Ovary (tissue), 10 donors: ENCODE measurements at places on chromosomes 6 and 20. TPM values are rescaled to one million over a fixed set of nuclear protein-coding genes. Genes with fewer than 3 reads are reported as not detected.

Gene LY6G6D
- not detected for total RNA-seq

Gene REM1
- total RNA-seq: 1.9 TPM

- no peak for DNase-seq
These were observed 68.6 kb downstream of the ZDHHC14 start for GRCh38 chr6:157449610-157450009.

GRCh38 chr6:11971154-11971553 is 41.0 kb upstream of the HIVEP1 start:
- no peak for DNase-seq

DNA sequence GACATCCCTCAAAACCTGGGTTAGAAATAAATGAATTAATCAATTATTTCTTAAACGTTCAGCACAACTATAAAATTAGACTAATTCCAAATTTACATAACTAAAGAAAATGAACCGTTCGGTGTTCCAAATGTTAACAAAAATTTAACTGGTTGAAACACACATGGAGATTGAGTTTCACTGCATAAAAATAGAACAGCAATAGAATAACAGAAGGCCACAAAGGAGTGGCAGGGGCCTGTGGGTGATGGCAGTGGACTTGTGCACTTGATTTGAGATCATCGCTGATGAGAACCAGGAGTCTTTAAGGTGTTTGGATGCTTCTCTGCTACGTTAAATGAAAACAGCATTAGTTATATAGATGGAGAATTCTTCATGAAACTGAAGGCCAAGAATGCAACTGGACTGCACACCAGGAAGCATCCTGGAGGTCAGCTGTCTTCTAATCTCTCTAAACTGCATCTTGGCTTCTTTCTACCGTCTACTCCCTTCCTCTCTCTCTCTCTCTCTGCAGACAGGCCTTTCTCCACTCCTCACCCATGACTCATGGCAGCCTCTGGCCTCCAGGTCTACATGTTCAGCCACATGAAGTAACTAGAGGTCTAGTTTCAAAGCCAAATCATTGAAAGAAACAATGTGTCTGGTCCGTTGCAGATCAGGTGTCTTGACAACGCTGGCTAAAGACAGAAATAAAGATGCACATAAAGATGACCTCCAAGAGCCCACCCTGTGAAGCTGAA is 111.3 kb downstream of the SIM1 start:
- DNase-seq: no peak

Gene DACT2
- 0.17 TPM for total RNA-seq

GRCh38 chr6:155155787-155156447 is 107.9 kb upstream of the CLDN20 start:
- DNase-seq: no peak

Gene FABP7
- not detected for total RNA-seq

DNA sequence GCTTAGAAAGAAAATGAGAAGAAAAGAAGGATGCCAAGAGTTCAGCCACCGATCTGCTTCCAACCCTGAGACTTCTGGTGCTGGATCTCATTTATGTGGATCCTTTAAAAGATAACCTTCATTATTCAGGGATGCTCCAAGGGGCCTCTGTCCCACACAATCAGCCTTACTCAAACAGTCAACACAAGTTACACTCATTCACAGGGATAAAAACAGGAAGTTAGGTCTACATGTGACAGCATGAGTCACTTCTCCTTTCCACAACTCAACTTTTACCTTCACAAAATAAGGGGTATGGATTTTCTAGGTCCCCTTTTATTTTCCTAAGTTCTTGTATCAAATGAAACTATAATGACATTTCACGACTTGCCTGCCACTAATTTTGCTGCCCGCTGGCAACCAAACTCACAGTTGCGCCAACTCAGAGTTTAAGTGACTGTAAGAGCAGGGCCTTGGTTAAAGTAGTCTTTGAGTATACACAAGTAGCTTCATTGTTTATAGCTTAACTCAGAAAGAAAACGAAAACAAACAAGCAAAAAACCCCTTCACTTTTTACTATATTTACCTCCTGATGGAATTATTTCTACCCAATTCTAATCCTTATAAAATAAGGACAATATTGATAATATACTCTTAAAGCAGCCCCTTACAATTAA is 278.8 kb upstream of the RUNX2 start:
- no peak for DNase-seq

Gene GPX5
- not detected for total RNA-seq

Gene NDRG3
- total RNA-seq: 19.6 TPM

Gene PPP1R3G
- total RNA-seq: 2.9 TPM

DNA sequence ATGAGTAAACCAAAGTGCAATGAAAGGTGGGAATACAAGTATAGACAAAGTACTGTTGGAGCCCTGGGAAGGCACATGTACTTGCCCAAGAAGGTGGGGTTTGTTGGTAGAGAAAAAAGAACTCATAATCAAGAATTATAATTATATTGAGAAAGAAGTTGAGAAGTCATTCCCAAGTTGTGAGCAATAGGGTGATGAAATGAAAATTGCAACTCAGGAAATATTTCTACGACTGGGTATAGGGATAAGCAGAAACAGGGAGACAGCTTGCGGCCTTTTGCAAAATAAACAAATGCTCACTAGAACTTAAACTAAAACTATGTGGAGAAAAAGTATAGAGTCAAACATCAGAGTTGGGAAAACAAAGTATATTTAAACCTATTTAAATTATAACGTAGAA is 250.7 kb upstream of the FAM83B start:
- no peak for DNase-seq

Gene MAFB
- total RNA-seq: 29.4 TPM

DNA sequence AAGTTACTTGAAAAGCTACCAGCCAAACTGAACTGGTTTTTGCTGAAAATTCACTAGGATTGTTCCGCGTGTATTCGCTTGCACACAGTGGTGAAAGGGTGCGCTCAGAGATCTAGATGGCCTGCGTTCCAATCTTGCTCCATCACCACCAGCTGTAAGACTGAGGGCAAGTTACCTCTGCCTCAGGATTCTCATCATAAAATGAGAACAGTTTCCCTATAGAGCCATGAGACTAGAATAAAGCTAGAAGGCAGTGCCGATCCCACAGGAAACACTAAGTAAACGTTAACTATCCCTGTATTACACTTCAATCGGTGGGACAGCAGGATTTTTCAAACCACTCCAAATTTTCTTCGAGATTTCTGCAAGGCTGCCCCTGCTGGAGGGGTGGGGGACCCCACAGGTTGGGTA is 838 bp downstream of the AHCY start:
- no peak for DNase-seq

- DNase-seq: no peak
These were observed 158.1 kb upstream of the HCRTR2 start for GRCh38 chr6:55016261-55016660.

Gene LY6G6F
- total RNA-seq: not detected

DNA sequence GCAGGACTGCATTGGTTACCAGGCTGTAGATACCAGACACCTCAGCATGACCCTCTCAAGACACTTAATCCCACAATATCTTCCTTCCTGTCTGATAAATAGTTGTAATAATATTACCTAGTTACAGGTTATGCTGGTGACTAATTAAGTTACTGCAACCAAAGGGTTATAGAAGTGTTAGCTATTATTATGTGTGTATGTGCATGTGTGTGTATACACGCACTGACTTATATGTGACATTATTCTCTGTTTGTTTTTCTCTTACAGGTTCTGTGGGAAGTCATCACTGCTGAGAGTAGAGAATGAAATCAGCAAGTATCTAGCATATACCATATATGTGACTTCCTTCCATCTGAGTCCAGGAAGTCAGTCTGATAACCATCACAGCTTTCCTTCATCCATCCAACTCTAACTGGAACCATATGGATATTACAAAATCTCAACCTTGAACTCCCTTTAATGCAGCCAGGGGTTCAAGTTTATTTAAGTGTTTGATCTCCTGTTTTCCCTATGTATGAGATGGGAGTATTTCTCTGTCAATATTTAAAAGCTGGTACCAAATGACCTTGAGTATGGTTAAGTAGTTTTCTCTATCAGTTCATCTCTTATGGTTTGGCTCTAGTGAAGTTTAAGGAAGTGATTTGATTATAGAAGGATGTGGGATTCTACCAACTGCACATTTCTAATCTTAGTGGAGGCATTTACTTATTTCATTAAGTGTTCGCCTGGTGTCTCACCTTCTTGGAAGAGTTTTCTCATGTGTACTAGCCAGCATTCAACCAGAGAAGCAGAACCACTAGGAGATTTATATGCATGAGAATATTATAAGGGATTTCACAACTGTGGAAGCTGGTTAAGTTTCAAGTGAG is 313.2 kb downstream of the HIVEP2 start:
- DNase-seq: no peak

DNA sequence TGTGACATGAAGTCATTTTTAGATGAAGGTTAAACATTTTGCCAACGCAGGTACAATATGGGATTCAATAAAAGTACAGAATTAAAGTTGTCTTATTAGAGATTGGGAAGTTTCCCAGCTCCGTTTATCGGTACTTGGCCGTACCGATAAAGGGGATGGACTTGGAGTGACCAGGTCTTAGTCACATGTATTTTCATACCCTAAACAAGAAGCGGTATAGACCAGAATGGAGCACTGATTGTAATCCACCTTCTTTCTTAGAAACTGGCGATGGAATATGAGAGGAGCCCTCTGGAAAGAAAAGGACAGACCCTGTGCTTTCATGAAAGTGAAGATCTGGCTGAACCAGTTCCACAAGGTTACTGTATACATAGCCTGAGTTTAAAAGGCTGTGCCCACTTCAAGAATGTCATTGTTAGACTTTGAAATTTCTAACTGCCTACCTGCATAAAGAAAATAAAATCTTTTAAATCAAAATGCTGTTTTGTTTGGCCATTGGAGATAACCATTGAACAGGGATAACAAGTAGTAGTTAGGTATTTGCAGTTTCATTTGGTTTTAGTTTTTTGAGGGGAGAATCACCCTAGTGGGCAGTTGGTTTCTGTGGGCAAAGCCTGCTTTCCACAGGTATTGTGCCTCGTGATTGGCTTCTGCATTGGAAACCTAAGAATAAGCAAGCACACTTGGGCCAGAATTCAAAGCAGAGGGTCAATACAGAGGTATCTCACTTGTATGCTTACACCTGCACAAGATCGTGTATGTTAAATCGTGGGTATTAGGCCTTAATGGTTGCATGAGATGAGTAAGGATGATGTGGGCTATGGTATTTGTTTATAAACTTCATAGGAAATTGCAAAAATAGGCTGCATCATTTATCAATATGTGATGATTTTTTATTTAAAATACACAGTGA is 11.2 kb upstream of the ZNFX1 start:
- no peak for DNase-seq

Gene PKIB
- total RNA-seq: 0.85 TPM

Gene JPH2
- total RNA-seq: 4.5 TPM

- no peak for DNase-seq
These were observed 102.1 kb upstream of the TMEM181 start for GRCh38 chr6:158457616-158458278.

Gene OOEP
- total RNA-seq: not detected

- no peak for DNase-seq
These were observed 1334.0 kb upstream of the CITED2 start for GRCh38 chr6:140708441-140708840.

- no peak for DNase-seq
These were observed 835.4 kb downstream of the MAFB start for GRCh38 chr20:39853636-39854035.

GRCh38 chr6:163095401-163095800 is 319.1 kb upstream of the QKI start:
- DNase-seq: no peak

Gene WFDC10B
- total RNA-seq: not detected

Gene TSHZ2
- 113 TPM for total RNA-seq

- no peak for DNase-seq
These were observed 3.4 kb upstream of the TBC1D7 start for GRCh38 chr6:13331516-13332348.

GRCh38 chr6:10307476-10307875 is 107.4 kb downstream of the TFAP2A start:
- DNase-seq: no peak

DNA sequence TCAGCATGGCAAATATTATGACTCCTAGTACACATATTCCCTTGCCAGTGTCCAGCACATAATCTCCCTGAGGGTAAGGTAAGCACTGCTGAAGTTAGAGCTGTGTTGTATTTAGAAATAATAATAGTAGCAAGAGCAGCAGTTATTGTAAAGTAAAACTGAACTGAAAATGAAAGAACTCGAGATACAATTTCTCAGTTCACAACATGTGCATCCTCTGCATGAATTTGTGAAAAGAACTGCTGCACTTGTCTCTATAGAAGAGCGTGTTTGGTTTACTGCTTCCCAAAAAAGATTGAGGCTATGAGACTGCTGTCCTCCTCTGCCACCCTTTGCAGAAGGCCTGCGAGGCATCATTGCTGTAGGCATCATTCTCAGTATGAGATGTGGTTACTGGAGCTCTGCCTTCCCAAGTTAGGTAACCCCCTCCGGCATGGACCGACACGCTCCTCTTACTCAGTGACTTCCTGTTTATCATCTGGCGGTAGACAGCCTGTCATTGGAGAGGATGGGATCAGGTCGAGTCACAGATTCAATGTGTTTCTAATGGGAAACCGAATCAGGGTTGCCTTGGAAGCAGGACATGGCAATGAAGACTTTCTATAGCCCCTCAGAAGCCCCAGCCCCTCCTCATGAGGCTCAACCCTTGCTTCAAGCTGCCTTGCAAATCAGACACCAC is 48.1 kb downstream of the SLC24A3 start:
- DNase-seq: no peak

DNA sequence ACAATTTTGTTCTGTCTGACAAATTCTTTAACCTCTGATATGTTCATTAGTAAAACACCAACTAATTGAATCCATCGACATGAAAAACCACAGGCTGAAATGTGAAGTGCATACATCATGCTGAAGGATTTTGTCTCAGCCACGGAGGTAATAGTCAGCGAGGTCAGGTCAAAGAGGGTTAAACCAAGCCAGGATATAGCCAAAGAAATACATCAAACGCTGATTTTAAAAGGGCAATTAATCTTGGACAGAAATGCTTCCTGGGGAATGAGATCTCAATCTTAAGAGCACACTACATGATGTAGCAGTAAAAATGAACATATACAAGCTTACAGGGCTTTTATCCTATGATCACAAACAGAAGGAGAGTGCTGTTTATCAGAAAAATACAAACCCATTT is 106.7 kb downstream of the PRDM1 start:
- no peak for DNase-seq

- no peak for DNase-seq
These were observed 143.7 kb downstream of the KLHL32 start for GRCh38 chr6:97068211-97068610.

- DNase-seq: no peak
These were observed 8.2 kb downstream of the DAAM2 start for GRCh38 chr6:39800034-39801032.

- DNase-seq: no peak
These were observed 642 bp downstream of the EEF1A2 start for GRCh38 chr20:63497946-63498935.

- no peak for DNase-seq
These were observed 2.1 kb downstream of the ZBTB46 start for GRCh38 chr20:63828951-63829350.

GRCh38 chr6:144469144-144469575 is 184.0 kb downstream of the UTRN start:
- no peak for DNase-seq

Gene NUS1
- 23.3 TPM for total RNA-seq

Gene PMEPA1
- total RNA-seq: 73.4 TPM

GRCh38 chr6:16216501-16217155 is 21.8 kb upstream of the GMPR start:
- peak; percentile 60 for DNase-seq
